CD8-positive, alpha-beta memory T cell (primary cell): ENCODE measurements at places on chromosomes 12 and 14. TPM values are rescaled to one million over a fixed set of nuclear protein-coding genes. Genes with fewer than 3 reads are reported as not detected.

PLA2G1B gene
- total RNA-seq = not detected

LHX5 gene
- total RNA-seq = not detected

DNA sequence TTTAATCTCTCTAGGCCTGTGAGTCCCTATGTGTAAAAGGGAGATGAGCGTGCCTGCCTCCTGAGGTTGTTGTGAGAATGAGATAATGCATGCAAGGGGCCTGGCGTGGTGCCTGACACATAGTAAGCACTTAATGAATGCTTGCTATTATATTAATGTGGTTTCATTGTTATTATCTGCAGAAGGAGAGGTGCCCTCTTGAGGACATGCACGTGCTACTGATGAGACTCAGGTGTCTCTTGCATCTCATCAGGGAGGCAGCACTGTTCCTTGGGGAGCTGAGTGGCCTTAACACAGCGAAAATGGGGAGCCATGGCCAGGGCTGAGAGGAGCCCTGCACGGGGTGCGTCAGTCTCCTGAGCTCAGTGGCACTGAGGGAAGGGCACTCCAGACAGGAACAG, 29.9 kb upstream of the BCDIN3D start:
- DNase-seq = no peak

DNA sequence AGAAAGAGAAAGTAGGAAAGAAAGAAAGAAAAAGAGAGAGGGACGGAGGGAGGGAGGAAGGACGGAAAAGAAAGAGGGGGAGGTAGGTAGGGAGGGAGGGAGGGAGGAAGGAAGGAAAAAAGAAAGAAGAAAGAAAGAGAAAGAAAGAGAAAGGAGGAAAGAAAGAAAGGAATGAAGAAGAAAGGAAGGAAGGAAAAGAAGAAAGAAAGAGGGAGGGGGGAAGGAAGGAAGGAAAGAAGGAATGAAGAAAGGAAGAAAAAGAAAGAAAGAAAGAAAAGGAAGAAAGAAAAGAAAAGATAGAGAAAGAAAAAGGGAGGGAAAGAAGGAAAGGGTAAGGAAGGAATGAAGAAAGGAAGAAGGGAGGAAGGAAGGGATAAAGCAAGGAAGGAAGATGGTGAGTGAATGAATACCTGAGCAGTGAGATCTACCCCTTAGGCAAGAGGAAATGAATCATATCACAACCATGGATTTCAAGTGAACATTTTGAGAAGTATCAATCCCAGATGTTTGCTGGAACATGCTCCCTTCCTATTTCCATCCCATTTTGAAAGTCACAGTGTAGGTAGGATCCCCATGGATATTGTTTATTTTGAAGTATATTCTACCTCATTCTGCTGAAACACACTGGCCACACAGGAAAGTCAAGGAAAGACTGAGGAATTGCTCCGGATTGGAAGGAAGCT, 639.4 kb upstream of the TBX3 start:
- DNase-seq = no peak

GDF11 gene
- total RNA-seq = 13.5 TPM

OTOGL gene
- total RNA-seq = not detected

DNA sequence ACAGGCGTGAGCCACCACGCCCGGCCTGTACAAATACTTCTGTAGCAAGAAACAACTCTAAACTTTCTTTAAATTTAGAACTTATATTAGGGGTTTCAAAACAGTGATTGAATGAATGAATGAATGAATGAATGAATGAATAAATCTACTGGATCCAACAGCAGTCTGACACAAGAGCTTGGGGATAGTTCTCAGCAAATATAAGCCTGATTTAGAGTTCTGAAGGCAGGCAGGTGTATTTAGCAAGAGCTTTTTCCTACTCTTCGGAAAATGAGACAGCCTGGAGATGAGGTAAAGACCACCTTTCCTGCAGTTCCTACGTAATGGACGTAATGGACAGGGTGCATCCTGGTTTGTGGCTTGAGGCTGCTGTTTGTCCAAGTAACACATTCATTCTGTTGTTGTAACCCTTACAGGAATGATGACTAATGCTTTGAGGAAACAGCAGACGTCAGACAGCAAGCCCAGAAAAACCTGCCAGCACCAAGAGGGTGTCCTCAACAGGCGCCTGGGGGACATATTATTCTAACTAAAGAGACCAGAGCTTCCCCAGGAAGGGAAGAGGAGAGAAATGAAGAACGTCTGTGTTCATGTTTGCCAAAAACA, 277.4 kb upstream of the SOX5 start:
- no peak for DNase-seq

- DNase-seq = no peak
Observed at GRCh38 chr12:100229876-100230275, 29.3 kb downstream of the ACTR6 start.

DNA sequence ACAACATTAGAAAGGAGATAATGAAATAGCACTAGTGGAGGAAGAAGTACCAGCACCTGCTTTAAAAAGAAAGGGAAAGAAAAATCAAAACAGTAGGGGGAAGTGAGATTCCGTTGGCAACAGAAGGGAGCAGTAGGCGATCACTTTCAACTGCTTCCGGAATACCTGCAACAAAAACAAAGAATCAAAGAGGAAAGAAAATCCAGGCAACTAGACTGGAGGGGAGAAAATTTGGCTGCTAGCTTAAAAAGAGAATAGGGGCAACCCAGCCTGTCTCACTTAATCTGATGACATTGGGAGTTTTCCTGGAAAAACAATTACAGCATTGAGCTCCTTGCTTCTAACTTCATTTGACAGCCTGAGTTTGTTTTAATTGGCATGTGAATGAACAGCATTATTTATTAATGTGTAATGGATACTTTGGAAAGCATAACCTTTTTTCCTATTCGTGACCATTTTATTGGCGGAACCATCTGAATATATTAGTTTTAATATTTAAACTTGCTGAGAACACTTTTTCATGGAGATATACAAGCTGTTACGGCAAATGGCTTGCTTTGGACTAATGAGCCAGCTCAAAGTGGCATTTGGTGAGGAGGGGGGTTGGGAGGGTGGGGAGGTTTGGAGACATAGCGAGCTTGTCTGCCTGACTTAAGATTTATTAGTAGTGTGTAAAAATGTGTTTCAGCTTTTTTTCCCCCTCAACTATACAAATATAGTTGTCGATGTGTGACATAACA, 2.5 kb upstream of the DACT1 start:
- DNase-seq = no peak

DNA sequence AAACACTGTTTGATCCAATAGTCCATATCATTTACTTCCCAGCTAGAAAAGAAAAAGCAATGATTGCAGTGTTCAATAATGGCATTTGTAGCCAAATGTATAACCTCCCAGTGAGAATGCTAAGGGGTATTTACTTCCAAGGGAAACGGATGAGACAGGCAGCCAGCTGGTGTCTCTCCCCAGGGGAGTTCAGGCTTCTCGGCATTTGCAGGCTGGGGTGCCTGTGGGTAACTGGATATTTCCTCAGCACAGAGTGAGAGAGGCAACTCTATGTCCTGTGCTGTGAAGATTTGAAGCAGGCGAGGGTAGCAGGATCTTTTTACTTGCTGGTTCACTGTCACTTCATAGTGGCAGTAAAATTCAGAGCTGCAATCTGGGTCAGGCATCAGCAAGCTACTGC, 1455.6 kb upstream of the TMEM132C start:
- no peak for DNase-seq

TIMM9 gene
- total RNA-seq = 96.7 TPM

IL22 gene
- total RNA-seq = 0.46 TPM

GRCh38 chr12:108729612-108730364, 1.5 kb downstream of the CORO1C start:
- no peak for DNase-seq

GRCh38 chr12:75457191-75457590, 23.4 kb upstream of the GLIPR1 start:
- DNase-seq = no peak

GRCh38 chr12:40342010-40342409, 117.2 kb downstream of the LRRK2 start:
- no peak for DNase-seq

GRCh38 chr14:100695423-100695738, 31.3 kb upstream of the DLK1 start:
- DNase-seq = no peak

- DNase-seq = no peak
Observed at GRCh38 chr12:69608114-69608513, 2.6 kb downstream of the LRRC10 start.

DNA sequence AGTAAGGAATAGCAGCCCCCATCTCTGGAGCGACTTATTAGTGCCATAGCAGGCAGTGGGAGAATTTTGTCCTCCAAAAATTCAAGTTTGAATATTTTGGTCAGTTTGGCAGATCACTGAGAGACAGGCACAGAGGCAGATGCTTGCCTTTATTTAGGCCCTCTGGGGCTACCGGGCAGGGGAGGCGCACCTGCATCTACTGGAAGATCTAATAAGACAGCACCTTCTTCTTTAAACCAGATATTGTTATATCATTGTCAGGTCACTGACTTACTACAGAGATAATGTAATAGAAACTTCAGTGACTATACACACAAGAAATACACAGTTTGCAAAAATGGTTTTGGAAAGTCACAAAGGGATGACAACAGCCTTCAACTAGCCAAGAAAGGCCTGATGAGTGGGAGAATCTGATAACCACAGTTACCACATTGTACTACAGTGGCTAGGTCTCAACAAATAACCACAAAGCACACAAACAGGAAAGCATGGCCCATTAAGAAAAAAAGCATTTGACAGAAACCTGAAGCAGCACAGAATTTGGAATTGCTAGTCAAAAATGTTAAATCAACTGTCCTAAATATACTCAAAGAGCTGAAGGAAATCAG, 56.8 kb downstream of the CDK17 start:
- no peak for DNase-seq

TAS2R19 gene
- 0.78 TPM for total RNA-seq
